KBM-7 (cell line): ENCODE measurements at places on chromosomes 6 and 20.

DNA sequence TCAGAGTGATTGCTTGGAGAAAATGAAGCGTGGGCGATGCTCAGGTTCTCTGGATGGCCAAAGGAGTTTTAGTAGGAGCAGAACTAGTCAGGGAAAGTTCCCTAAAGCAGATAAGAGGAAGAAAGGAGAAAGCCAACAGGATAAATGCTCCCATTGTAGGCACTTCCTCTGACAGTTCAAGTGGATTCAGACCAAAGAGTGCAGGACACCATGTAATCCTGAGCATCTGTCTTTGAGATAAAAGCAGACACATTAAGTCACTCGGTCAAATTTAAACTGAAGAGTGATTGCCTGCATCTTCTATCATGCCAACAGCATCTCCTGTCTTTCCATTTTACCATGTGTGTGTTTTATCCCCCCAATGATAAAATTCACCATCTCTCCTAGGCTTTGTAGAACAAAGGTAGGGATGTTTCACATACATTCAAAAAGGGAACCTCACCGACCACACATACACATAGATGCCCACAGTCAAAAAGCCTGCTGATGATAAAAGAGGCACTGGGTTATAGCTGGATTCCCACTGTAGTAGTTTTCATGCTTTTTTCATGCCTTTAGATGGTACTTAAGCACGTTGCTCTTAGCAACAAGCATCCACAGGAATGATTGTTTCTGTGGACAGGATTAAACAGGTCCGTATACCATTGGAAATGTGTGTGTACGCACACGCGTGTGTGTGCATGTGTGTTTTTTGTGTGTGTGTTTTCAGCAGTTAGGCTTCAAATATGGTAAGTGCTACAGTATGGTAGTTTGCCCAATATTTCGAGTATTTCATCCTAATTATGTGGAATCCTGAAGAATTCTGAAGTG lies 7.0 kb downstream of the GRIK2 start:
- no peak for DNase-seq

DNA sequence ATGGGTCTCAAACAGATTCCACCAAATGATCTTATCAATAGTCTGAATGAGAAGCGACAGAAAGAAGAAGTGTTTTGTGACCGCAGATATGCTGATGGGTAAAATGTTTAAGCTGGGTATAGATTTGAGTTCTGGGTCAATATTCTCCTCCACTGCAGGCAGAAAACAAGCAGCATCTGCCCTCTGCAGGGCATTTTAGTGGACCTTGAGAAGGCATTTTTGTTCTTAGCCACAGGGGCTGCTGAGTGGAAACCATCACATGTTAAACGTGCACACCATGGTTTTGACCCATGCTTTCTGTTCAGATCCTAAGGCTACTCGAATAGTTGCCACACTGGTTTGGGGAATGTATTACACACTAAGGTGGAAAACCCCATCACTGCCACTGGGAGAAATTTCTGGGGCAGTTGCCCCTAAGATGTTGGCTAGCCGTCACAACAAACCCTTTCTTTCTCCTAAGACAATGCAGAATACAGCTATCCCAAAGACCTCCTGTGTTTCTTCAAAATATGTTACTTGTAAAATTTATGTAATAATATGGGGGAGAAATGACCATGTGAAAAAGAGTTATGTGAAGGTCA lies 5.5 kb downstream of the POU3F2 start:
- peak; percentile 29 for DNase-seq

DNA sequence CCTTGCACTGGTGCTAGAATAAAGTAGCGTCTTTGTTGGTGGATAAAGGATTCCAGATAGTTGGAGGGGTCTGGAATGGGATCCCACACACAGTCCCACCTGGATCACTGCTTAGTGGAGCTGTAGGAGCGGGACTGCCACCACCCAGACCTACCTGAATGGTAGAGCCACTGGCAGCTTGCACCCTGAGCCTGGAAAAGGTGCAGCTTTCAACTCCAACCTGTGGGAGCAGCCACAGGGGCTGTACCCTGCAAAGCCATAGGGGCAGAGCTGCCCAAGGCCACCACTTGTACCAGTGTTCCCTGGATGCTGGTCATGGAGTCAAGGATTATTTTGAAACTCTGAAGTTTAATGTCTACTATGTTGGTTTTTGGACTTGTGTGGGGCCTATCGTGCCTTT lies 26.9 kb downstream of the VTA1 start:
- DNase-seq, result no peak

GRCh38 chr6:119210596-119210995 lies 132.1 kb upstream of the FAM184A start:
- no peak for DNase-seq

DNA sequence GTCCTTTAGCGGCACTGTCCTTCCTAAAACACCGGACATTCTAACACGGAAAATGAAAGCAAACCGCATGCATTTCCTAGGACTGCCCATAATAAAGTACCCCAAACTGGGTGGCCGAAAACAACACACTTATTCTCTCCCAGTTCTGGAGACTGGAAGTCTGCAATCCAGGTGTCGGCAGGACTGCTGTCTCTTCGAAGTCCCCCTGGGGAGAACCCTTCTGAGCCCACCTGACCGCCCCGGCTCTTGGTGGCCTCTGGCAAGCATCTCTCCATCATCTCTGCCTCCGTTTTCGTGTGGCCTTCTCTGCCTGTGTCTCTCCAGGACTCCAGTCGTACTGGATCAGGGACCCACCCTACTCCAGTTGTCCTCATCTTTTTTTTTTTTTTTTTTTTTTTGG lies 55.4 kb downstream of the SYNJ2 start:
- DNase-seq, result no peak

DNA sequence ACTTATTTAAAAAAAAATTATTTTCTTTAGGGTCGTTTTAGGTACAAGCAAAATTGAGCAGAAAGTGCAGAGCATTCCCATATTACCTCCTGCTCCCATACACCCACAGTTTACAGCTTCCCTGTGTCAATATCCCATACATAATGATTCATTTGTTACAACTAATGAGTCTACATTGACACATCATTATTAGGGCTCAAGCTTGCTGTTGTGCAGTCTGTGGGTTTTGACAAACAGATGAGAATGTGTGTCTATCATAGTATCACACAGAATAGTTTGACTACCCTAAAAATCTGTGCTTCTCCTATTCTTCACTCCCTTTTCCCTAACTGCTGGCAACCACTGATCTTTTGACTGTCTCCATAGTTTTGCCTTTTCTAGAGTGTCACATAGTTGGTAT lies 9.4 kb downstream of the PSMF1 start:
- DNase-seq, result no peak

GRCh38 chr6:98838032-98838431 lies 3.7 kb downstream of the POU3F2 start:
- DNase-seq, result no peak

DNA sequence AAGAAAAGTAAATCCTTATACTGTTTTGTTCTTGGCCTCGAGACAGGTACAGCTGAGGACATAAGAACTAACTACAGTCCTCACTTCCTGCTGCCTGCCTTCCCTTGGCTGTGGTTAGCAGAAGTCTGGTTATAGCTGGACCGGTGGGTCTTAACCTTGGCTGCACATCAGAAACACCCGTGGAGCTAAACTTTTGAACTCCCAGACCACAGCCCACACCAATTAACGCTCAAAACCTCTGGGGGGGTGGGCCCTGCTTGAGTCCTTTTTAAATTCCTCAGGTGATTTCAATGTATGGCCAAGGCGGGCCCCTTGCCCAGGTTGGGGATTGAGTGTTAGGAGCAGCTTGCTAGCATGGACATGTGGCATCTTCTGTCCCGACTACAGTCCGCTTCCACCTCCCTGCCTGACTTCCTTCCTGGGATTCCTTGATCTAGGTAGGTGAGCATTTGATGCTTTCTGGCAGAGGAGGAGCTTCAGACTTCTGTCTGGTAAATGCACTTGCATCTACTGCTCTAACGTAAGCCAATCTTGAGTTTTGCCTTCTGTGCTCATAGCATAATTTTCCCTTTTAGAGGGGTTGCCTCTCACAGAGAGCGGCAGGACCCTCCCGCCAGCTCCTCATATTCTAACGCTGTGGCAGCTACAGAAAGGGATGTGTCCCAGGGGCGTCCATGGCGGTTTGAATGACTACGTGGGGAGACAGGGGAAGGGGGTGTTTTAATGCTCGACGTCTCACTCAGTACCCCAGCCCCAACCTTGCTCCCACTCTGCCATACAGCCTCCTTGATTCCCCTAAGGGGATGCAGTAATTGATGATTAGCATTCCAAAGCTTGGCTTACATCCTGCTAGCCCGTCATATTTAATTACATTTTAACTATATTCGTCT lies 390.1 kb downstream of the ZFAND3 start:
- peak; percentile 2 for DNase-seq

GRCh38 chr6:157659536-157660271 lies 163.3 kb upstream of the SNX9 start:
- peak; percentile 77 for DNase-seq

- no peak for DNase-seq
These were observed 7.1 kb downstream of the MRPS10 start for GRCh38 chr6:42210551-42210950.

GRCh38 chr20:8798505-8798904 lies 270.4 kb upstream of the PLCB4 start:
- DNase-seq, result no peak

- DNase-seq, result no peak
These were observed 1.4 kb downstream of the SAMD5 start for GRCh38 chr6:147509891-147510290.

DNA sequence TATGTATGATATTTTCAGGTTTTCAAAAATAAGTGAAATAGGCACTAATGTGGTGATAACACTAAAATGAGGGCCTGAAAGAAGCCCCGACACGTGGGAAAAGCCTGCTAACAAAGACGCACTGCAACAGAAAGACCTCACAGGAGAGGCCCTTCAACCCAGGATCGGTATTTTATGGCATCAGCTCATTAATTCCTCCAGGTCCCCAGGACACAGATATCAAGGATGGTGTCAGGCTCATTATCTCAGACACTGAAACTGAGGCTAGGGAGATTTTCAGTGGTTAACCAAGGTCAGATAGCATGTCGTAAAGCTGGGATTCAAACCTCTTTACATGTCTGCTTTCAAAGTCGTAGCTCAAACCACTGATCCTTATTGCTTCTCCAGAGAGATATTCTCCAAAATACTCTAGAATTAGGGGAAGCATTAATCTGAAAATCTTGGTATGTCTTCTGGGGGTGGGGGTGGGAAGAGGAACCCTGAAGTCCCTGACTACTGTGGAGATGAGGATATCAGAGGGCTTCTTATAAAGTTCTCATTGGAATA lies 64.1 kb downstream of the PPP1R3G start:
- DNase-seq, result no peak
